AG04450 (cell line): ENCODE measurements at places on chromosomes 3 and 15.

DNA sequence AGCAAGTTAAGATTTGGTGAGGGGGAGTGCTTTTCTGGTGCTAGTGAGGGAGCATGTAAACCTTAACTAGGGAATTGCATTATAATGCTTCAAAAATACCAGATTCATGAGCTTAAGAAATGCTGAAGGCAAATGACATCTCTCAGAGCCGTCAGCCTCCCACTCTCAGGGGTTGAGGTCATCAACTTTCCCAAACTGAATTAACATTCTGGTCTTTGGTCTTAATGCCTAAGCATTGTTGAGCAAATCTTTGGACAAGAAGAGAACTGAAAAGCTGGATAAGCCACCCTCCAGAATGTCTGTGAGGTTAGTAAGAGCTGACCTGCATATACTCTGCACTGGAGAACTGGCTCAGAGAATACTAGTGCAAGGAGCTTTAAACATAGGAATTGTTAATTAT, 124.9 kb upstream of the GAP43 start:
- no peak for DNase-seq

- no peak for DNase-seq
These were observed 466.3 kb downstream of the NAALADL2 start for GRCh38 chr3:175325440-175325839.

GRCh38 chr3:12741209-12741608, 17.9 kb downstream of the TMEM40 start:
- no peak for DNase-seq

DNA sequence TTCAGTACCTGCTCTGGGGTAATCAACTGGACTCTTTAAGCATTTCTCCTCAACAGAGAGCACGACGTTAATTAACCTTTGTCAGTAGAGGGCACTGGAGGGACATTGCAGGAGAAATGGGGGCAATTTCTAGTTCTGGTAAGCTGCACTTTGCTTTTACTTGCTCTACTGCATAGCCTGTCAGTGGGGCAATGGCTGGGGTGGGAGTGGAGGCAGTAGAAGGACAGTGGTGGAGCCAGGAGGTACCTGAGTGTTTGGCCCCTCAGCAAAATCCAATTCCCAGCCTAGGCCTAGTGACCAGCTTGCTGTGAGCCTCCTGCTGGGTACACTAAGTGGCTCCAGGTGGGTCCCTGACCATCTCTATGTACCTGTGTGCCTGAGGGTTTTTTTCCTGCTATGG, 18.3 kb upstream of the MED12L start:
- DNase-seq = no peak

GRCh38 chr3:126083511-126083912, 412 bp downstream of the SLC41A3 start:
- DNase-seq = no peak

DNA sequence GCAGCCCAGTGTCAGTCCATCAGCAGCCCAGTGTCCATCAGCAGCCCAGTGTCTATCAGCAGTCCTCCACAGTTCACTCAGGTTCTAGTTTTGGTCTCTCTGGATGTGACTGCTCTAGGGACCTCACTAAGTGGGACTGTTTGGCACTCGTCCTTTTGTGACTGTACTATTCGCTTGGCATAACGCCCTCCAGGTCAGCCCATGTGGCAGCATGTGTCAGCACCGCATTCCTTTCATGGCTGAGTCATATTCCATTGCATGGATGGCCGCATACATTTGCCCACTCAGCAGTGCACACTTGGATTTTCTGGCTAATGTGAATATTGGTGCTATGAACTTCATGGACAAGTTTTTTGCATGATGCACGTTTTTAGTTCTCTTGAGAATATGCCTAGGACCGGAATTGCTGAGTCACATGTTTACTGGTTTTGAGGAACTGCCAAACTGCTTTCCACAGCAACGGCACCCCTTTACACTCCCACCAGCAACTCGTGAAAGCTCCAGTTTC, 16.4 kb downstream of the CHST13 start:
- peak; percentile 81 for DNase-seq
